ENCODE measurements at places on chromosomes 7 and 10. TPM values are rescaled to one million over a fixed set of nuclear protein-coding genes. Genes with fewer than 3 reads are reported as not detected.

The SEMA3C gene
- total RNA-seq, result not detected

The DRGX gene
- not detected for total RNA-seq

The GIMAP6 gene
- total RNA-seq, result 85.9 TPM

The ANKRD22 gene
- 0.15 TPM for total RNA-seq

DNA sequence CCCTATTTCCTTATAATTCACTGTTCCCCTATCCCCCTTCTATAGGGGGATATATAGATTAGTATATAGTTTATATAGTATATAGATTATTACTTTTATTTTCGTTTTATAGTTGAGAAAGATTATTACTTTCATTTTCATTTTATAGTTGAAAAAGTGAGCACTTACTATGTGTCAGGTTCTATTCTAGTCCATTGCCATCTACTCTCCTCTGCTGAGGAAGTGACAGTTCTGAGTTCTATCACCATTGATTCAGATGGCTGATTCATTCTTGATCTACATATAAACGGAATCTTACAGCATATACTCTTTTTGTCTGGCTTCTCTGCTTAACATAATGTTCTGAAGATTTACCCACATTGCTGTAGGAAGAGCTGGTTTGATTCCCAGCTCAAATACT, 20.7 kb upstream of the CAV2 start:
- H3K36me3 ChIP-seq, result no peaks in the 10 kb centered on the region
- no peak overlapping the region for H3K4me3 ChIP-seq
- no peak for DNase-seq
- no peaks in the 10 kb centered on the region for H3K4me1 ChIP-seq

- no peaks in the 10 kb centered on the region for H3K4me1 ChIP-seq
- DNase-seq, result no peak
- H3K27me3 ChIP-seq, result no peaks in the 10 kb centered on the region
- H3K4me3 ChIP-seq, result no peak overlapping the region
- H3K27ac ChIP-seq, result no peak overlapping the region
- H3K36me3 ChIP-seq, result no peaks in the 10 kb centered on the region
These were observed 40.4 kb downstream of the HDAC9 start for GRCh38 chr7:18535810-18536415.

DNA sequence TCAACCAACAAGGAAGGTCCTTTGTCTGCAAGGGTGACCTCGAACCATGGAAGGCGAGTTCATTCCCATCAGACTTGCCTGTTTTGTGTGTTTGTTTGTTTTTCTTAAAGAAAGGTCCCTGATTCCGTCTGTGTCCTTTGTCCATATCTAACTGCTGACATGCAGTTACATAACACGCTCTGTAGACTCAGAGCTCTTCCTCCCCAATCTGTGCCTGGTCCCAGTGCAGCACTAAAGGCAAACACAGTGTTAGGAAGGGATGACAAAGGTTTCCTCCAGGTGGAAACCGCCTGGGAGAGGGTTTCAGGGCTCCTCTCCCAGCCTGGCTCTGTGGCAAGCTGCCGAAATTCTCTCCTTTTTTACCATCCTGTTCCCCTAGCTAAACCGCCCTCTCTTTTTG, 13.4 kb downstream of the JCAD start:
- peaks cover 45% of the 10 kb centered on the region for H3K27me3 ChIP-seq
- no peaks in the 10 kb centered on the region for H3K36me3 ChIP-seq
- H3K27ac ChIP-seq, result no peak overlapping the region
- DNase-seq, result no peak
- peaks cover 33% of the 10 kb centered on the region for H3K4me1 ChIP-seq
- H3K4me3 ChIP-seq, result no peak overlapping the region

- H3K4me1 ChIP-seq, result no peaks in the 10 kb centered on the region
- H3K4me3 ChIP-seq, result no peak overlapping the region
- no peaks in the 10 kb centered on the region for H3K36me3 ChIP-seq
- H3K27ac ChIP-seq, result no peak overlapping the region
These were observed 261.7 kb upstream of the SEMA3C start for GRCh38 chr7:81180573-81180972.

GRCh38 chr7:45387837-45388236, 186.3 kb upstream of the ADCY1 start:
- no peak overlapping the region for H3K4me3 ChIP-seq
- H3K27me3 ChIP-seq, result peaks cover 1% of the 10 kb centered on the region
- H3K27ac ChIP-seq, result no peak overlapping the region
- H3K36me3 ChIP-seq, result no peaks in the 10 kb centered on the region
- H3K4me1 ChIP-seq, result no peaks in the 10 kb centered on the region
- no peak for DNase-seq

DNA sequence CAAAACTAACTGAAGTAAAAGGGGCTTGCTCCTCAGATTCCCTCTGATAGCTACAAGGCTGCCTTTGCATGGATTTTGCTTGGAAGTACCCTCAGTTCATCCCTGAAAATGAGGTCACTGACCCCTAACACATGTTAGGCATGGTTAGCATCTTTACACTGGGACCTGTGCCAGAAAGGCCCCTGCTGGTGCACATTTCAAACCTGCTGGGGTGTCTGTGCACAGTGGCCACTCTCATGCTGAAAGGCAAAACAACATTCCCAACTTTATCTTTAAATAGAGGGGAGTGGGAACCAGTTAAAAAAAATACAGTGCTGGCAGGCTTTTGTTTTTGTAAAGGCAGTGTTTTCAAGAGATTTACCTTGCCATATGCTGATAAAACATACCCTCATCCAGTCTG, 99.1 kb downstream of the ANK3 start:
- no peak overlapping the region for H3K4me3 ChIP-seq
- no peaks in the 10 kb centered on the region for H3K27me3 ChIP-seq
- H3K36me3 ChIP-seq, result no peaks in the 10 kb centered on the region
- peaks cover under 1% of the 10 kb centered on the region for H3K4me1 ChIP-seq
- DNase-seq, result no peak

DNA sequence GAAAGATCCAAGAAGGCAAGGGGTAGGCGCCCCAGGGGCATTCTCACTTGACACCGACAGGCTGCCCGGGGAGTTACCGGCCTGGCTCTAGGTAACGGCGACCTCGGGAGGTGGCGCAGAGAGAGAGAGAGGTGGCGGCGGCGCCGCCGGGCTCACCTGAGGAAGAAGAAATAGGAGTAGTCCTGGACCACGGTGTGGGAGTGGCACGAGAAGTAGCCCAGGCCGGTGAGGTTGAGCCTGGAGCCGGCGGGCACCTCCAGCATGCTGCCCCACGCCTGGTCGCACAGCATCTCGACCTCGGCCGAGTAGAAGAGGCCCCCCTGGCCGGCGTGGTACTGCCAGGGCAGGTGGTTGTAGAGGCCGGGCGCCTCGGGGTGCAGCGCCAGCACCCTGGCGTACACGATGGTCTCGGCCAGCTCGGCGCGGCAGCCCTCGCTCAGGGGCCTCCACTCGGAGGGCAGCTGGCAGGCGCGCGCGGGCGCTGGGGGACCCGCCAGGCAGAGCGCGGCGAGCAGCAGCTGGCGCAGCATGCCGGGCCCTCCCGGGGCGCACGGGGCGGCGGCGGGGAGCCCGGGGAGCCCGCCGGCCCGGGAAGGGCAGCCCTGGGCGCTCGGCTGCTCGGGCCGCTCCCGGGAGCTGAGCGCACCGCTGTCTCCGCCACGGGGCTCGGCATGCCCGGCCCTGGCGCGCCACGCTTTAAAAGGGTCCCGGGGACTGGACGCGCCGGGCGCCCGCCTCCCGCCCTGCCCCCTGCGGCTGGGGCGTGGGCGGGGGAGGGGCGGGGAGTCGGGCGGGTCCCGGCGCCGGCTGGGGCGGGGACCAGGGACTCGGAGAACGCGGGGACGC, at the start of gene CCDC3:
TSS of gene CCDC3 (minus strand) at position 673 of the 846 bp plus-strand sequence. CDS start at position 530, 143 bp downstream.
- H3K4me3 ChIP-seq, result peak within 1 kb of the TSS; percentile 33
- no peak for DNase-seq
- peaks cover 6% of the 10 kb centered on the region for H3K4me1 ChIP-seq
- no peaks in the 10 kb centered on the region for H3K36me3 ChIP-seq
- no peak within 1 kb of the TSS for H3K27ac ChIP-seq

- no peak overlapping the region for H3K4me3 ChIP-seq
- H3K36me3 ChIP-seq, result no peaks in the 10 kb centered on the region
- H3K27ac ChIP-seq, result no peak overlapping the region
These were observed 154.1 kb upstream of the UNC5B start for GRCh38 chr10:71058308-71058707.

DNA sequence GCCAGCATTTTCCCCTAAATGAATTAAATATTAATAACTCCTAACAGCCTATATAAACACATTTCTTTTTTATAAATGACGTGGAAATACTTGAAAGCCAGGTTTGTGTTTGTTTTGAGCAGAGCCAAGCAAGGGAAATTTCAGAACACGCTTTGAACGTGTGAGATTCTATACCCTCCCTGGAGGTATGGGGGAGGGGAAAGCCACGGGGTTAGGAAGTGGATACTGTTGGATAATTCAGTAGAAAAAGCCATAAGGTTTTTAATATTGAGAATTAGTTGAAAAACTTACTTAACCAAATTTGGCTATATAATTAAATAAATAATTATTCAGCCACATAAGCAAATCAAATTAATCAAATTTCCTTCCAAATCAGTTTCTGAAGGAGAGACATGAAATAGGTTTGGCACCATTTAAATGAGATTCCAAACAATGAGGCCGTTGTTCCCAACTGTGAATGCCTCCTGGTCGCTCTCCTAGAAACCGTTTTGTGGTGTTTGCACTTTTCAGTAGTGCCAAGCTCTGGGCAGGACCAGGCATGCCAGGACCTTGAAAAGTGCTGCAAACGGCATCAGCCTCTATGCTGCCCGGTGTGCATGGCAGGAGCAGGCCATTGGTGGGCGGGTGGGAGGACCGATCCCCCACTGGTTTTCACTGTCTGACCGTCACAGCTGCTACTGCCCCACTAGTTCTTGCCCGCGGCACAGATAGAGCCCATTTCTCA, 88.1 kb downstream of the SEPTIN14 start:
- H3K4me3 ChIP-seq, result no peak overlapping the region
- H3K36me3 ChIP-seq, result no peaks in the 10 kb centered on the region
- no peaks in the 10 kb centered on the region for H3K27me3 ChIP-seq
- no peaks in the 10 kb centered on the region for H3K4me1 ChIP-seq

- peaks cover 5% of the 10 kb centered on the region for H3K27me3 ChIP-seq
- peaks cover 52% of the 10 kb centered on the region for H3K4me1 ChIP-seq
- H3K27ac ChIP-seq, result no peak overlapping the region
- no peak overlapping the region for H3K4me3 ChIP-seq
- DNase-seq, result peak; percentile 26
These were observed 2.7 kb upstream of the AOAH start for GRCh38 chr7:36726806-36727503.

GRCh38 chr10:45451407-45451806, 77.4 kb downstream of the ALOX5 start:
- H3K36me3 ChIP-seq, result no peaks in the 10 kb centered on the region
- H3K27me3 ChIP-seq, result no peaks in the 10 kb centered on the region
- no peak overlapping the region for H3K4me3 ChIP-seq

- H3K27me3 ChIP-seq, result no peaks in the 10 kb centered on the region
- H3K36me3 ChIP-seq, result no peaks in the 10 kb centered on the region
- no peak overlapping the region for H3K27ac ChIP-seq
These were observed 15.4 kb upstream of the HIBADH start for GRCh38 chr7:27677912-27678612.

- DNase-seq, result no peak
- H3K4me3 ChIP-seq, result no peak overlapping the region
- no peaks in the 10 kb centered on the region for H3K4me1 ChIP-seq
- H3K36me3 ChIP-seq, result no peaks in the 10 kb centered on the region
- no peaks in the 10 kb centered on the region for H3K27me3 ChIP-seq
- H3K27ac ChIP-seq, result no peak overlapping the region
These were observed 216.9 kb downstream of the C7orf25 start for GRCh38 chr7:42694894-42695507.

GRCh38 chr10:123240250-123240649, 86.0 kb downstream of the BUB3 start:
- no peak overlapping the region for H3K27ac ChIP-seq
- H3K4me3 ChIP-seq, result no peak overlapping the region
- peaks cover 26% of the 10 kb centered on the region for H3K4me1 ChIP-seq

- H3K4me1 ChIP-seq, result peaks cover 2% of the 10 kb centered on the region
- H3K4me3 ChIP-seq, result no peak overlapping the region
- H3K27ac ChIP-seq, result no peak overlapping the region
- H3K27me3 ChIP-seq, result peaks cover 11% of the 10 kb centered on the region
These were observed 112.2 kb downstream of the MYL10 start for GRCh38 chr7:101516851-101517250.

DNA sequence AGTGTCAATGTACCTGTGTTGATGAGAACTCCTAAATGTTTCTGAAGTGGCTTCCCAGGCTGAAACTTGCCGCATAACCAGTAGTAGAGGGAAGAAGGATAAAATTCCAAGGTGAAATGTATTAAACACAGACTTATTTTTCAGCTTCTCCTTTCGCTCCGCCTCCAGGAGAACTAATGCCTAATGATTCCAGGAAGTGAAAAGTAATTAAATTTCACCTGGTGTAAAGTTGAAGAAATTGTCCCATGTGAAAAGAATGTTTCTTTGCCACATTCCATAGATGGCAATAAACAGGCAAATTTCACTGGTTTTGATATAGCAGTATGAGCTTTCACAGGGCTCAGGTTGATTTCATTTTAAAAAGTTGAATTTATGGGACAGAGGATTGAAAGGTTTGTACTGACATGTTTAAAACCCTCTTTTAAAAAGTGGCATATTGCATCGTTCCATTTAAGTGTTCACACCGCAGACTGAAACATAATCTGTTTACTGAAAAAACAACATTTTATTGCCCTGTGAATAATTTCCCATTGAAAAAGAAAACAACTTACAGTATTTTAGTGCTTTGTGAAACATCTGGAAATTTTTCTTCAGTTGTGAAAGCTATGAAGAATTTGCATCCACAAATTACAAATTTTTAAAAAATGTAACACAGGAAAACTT, 453.4 kb upstream of the NFE2L3 start:
- H3K27ac ChIP-seq, result no peak overlapping the region
- H3K4me3 ChIP-seq, result no peak overlapping the region
- no peaks in the 10 kb centered on the region for H3K4me1 ChIP-seq

DNA sequence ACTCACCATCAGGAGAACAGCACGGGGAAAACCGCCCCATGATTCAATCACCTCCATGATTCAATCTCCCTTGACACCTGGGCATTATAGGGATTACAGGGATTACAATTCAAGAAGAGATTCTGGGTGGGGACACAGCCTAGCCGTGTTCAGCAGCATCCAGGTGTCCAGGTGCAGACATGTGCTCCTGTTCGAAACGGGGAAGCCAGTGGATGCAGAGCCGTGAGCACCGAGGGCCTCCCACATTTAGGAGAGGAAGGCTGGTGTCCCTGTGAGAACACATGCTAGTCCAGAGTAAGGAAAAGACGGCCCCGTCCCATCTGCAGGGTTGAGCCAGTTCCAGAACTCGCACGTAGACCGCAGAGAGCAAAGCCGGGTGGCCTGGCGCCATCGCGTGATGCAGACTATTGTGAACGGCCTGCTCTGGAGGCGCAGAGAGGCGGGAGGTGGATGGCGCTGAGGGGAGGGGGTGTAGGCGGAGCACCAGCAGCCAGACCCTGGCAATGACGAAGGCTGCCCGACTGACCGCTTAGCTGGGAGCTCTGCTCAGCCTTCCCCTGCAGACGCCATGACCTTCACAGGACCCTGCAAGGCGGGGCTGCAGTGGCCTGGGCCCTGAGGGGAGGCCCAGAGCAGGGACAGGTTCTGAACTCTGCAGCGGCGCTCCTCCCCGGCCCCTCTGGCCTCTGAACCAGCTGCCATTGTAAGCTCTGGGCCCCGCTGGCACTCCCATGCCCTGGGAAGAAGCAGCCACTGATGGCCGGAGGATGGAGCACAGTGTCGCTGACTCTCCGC, 141.6 kb upstream of the TCERG1L start:
- peaks cover 7% of the 10 kb centered on the region for H3K27me3 ChIP-seq
- DNase-seq, result no peak
- no peak overlapping the region for H3K27ac ChIP-seq
- H3K36me3 ChIP-seq, result no peaks in the 10 kb centered on the region

- H3K27me3 ChIP-seq, result peaks cover 12% of the 10 kb centered on the region
- peaks cover 2% of the 10 kb centered on the region for H3K4me1 ChIP-seq
- H3K36me3 ChIP-seq, result no peaks in the 10 kb centered on the region
These were observed 37.3 kb downstream of the DNAH11 start for GRCh38 chr7:21580073-21580521.

- peaks cover 2% of the 10 kb centered on the region for H3K27me3 ChIP-seq
- DNase-seq, result no peak
- no peaks in the 10 kb centered on the region for H3K36me3 ChIP-seq
- H3K4me1 ChIP-seq, result peaks cover 15% of the 10 kb centered on the region
- no peak overlapping the region for H3K4me3 ChIP-seq
These were observed 84.7 kb downstream of the TMEM178B start for GRCh38 chr7:141158561-141158960.
